ENCODE measurements at places on chromosomes 7 and 10.

GRCh38 chr7:44265728-44266127 is 59.7 kb downstream of the CAMK2B start:
- no peak for DNase-seq

- DNase-seq: no peak
Observed at GRCh38 chr10:14953424-14954000, 384 bp downstream of the DCLRE1C start.

DNA sequence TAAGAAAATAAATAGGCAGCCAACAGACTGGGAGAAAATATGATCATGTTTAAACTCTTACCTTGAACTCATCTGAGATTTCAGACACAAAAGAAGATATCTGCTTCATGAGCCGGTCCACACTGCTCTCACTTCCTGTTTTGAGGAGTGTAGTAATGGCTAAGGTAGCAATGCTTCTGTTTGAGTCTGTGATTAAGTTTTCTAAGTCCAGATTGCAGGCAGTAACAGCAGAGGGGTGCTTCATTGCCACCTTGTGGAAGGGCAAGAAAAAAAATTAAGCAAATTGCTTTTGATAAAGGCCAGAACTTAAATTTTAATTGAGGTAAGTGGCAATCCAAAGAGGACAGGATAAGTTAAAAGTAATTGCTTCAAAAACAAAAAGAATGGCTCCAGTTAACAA is 69.1 kb downstream of the MEST start:
- peak; percentile 40 for DNase-seq

- no peak for DNase-seq
Observed at GRCh38 chr10:112382515-112383235, 8.8 kb downstream of the ACSL5 start.

GRCh38 chr7:125450749-125451148 is 521.1 kb upstream of the POT1 start:
- no peak for DNase-seq

DNA sequence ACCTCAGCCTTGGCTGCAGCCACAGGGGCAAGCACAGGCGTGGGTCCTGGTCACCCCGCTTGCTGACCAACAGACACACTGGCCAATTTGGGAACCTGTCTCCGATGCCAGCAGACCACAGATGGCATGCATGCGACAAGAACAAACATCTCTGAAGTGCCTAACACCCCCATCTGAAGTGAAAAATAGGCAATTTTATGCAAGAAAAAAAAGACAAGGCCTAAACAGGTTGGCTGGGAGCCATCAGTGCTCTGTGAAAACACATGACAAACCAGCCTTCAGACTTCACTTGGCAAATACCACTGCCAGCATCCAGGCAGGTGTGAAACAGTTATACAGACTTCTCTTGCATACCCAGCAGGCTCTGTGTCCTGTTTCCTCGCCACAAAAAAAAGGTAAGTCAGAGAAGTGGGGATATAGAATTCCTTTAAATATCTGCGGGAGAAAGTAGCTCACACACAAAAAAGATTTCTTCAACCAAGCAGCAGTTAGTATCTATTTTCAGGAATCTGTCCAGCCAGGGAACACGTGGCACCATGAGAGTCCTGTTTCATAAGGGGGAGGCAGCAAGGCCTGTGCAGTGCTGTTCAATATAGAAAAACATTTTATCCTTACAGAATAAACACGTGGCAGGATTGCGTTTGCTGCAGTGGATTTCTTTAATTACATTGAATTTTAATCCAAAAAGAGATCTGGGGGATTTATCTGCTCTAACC is 293.4 kb upstream of the MKLN1 start:
- no peak for DNase-seq

All from NCI-H187 treated with DMSO at 0.1 percent for 48 hours (cell line).